Sciatic nerve (tissue), 2 donors: ENCODE measurements at places on chromosomes 5 and 9. TPM values are rescaled to one million over a fixed set of nuclear protein-coding genes. Genes with fewer than 3 reads are reported as not detected.

Gene ESM1
- total RNA-seq, result 0.49 TPM

Gene HAUS6
- total RNA-seq, result 12.5 TPM

Gene RECK
- 24.0 TPM for total RNA-seq

Gene FCN1
- total RNA-seq, result 16.1 TPM

Gene SPOCK1
- 52.4 TPM for total RNA-seq

Gene RCL1
- total RNA-seq, result 24.6 TPM

Gene TAF11L12
- not detected for total RNA-seq

- DNase-seq, result no peak
Observed at GRCh38 chr5:172549696-172550095, 91.4 kb upstream of the NEURL1B start.

- DNase-seq, result no peak
Observed at GRCh38 chr9:105639936-105640335, 22.3 kb upstream of the TAL2 start.

- no peak for DNase-seq
Observed at GRCh38 chr5:66002415-66002814, 76.0 kb downstream of the ERBIN start.

GRCh38 chr5:92780057-92780456, 801.0 kb downstream of the NR2F1-AS1 start:
- no peak for DNase-seq

DNA sequence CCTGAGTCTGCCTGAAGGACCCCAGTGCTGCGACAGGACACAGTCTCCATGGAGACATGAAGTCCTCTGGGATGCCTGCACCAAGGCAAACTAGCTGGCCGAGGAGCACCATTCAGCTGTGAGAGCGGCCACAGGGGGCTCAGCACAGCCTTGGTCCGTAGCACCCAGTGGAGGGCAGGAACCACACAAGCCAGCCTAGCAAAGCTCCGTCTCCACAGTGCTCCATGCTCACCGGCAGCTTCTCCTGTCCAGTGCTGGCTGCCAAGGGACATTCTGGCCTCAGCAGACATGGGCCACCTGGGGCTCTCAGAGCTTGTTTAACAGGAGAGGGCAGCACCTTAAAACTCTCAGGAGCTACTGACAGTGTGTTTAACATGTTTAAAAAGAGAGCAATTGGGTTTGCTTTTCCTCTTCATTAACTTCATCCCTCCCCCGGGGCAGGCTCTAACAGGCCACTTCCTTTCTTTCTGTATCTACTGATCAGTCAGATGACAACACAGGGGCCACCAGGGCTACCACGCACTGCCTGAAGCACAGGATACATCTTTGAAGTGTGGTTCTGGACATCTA, 57.0 kb downstream of the SECISBP2 start:
- no peak for DNase-seq

DNA sequence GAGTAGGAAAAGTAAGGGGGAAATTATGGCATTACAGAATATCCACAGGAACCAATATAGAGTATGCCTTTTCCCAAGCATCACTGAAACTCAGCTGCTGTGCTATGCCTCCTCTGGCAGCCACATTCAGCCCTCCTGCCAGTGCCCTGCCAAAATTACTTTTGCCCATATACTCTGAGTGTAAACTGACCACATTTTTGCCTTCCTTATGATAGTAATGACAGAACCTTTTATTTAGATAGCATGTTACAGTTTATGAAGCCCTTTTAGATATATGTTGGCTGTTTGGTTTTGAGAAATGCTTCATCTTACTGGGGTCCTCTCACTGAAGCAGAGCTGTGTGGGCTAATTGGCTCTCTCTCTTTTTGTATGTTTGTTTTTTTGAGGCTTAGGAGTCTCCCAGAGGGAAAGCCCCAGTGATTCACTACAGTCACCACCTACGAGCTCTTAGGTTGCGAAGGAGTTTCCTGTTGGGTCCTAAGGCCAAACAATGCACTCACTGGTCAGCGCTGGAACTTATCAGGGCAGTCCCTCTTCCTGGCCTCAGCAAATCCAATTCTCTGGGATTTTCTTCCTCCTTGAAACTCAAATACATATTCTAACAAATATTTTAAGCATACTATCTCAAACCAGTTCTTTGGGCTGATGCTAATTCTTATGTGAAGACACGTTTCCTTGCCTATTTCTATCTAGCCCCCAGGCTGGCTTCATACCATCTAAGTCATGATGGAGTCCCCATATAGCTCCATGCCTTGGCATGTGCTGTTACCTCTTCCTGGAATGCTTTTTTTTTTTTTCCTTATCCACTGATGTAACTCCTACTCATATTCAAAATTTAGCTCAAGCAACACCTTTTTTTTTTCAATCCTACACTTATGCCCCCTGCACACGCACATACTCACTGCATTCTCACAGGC, 3.7 kb downstream of the PHF24 start:
- DNase-seq, result no peak

DNA sequence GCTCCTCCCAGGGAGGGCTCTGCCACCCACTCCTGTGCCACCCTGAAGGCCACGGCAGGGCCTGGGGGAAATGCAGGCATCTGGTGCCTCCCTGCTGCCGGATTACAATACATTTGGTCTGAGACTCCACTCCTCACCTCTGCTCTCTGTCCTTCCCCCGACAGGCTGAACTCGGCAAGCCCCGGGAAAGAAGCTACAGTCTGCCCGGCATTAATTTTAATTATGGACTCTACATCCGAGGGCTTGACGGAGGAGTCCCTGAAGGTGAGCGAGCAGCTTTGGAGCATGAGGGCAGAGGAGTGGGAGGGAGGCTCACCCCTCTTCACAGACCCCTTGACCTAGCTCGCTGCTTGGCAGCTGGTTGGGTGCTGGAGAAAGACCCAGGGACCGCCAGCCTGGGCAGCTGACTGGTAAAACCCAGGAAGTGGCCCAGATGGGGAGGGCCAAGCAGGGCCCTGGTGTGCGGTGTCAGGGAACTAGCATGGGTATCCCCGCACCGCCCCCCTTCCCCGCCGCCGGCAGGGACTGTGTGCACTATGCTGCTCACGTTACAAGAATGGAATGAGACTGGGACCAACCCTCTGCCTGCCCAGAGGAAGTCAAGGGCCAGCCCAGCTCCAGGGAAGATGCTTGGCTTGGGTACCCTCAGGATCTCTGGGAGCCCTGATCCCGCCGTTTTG, 83.7 kb upstream of the BARHL1 start:
- DNase-seq, result no peak

- no peak for DNase-seq
Observed at GRCh38 chr9:136160381-136160841, 41.7 kb upstream of the TMEM250 start.

- DNase-seq, result no peak
Observed at GRCh38 chr5:59738024-59738423, 155.5 kb downstream of the PDE4D start.
